ENCODE measurements at places on chromosomes 2 and 18.

DNA sequence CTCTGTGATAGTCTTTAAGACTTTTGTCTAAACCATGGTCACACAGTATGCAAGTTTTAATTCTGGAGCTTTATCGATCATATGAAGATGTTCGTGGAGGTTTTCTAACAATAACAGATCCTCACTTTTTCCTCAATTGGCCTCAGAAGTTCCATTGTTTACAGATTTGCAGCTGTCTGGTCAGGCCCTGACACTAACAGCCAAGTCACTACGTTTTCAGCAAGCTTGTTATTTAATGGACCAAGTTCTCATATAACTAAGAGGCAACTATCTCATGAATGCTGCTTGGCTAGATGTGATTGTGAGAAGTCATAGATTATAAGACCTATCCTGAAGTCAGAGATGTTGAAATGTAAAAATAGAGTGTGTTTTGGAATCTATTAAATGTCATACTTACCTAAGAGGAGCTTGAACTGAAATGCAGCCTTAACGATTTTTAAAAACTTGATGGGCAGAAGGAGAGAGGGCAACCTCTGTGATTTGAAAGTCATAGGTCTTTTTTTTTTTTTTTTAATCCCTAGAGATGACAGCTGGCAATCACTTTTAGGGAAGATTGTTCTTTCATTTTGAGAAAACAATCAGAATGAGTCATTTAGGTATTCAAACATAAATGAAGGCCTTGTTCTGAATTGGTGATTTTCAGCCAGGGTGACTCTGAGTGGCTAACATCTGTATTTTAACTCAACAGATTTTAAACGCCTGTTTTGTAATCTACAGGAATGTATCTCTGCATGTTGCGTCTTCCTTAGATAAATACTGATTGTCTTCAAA, 48.4 kb upstream of the NEMP2 start:
- no peak for DNase-seq

DNA sequence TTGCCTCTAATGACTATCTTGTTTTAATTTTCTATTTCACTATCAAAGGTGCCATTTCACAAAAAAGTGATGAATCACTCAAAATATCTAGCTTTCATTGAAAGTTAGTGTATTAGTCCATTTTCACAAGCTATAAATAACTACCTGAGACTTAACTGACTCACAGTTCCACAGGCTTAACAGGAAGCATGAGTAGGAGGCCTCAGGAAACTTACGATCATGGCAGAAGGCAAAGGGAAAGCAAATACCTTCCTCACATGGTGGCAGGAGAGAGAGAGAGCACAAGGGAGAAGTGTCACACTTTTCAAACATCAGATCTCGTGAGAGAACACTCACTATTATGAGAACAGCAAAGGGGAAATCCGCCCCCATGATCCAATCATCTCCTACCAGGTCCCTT, 1220.4 kb upstream of the ZEB2 start:
- DNase-seq: peak; percentile 20

DNA sequence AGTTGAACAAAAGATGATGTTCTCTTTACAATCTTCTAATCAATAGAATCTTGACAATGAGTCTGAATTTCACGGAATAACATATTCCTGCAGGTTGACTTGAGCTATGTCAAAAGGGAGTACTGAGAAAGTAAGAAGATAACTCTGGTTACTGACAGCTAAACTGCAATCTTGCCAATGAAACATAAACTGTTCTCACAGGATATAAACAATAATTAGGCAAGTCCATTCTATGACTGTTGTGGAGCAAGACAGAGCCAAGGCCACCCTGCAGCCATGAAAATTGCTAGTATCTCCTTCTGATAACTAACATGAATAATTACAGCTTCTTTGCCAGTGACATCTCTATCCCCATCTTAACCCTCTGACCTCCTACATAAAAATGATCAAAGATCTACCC, 6.3 kb upstream of the RPRD1A start:
- no peak for DNase-seq

DNA sequence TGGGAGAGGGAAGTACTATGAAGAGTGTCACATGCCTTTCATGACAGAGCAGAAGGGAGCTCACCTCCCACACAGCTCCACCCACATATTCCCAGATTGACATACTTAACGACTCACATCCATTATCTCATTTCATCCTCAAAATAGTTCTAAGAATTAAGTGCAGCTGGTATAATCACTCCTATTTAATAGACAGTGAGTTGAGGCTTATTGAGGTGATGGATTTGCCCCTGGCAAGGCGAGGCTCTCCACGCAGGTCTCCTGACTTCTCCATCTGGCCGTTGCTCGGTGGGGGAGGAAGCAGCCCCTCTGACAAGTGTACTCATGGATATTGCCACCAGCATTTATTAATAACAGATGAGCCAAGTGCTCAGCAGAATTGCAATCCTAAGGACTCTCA, 81.4 kb downstream of the TGOLN2 start:
- peak; percentile 20 for DNase-seq

DNA sequence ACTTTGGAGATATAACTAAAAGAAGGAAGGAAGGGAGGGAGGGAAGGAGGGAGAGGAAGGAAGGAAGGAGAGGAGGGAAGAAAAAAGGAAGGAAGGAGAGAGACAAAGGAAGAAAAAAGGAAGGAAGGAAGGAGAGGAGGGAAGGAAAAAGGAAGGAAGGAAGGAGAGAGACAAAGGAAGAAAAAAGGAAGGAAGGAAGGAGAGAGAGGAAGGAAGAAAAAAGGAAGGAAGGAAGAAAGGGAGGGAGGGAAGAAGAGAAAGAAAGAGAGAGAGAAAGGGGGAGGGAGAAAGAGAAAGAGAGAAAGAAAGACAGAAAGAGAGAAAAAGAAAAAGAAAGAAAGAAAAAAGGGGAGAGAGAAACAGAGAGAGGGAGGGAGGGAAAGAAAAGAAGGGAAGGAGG, 147.4 kb downstream of the MYT1L start:
- no peak for DNase-seq

GRCh38 chr2:75808793-75809535, 98.2 kb upstream of the GCFC2 start:
- no peak for DNase-seq

DNA sequence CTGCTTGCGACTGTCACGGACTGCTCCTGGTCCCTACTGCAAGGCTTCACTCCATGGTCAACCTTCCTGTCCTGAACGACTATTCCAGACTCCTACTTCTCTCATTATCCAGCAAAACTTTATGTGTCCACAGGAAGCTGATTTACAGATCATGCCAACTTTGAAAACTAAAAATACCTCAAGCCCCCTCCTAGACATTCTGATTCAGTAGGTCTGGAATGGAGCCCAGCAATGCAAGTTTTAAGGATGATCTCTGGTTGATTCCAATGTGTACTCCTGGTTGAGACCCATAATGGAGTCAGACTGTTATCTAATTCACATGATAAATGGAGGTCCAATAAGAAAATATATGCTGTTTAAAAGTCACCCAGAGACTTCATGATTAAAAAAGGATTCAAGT, 13.1 kb upstream of the LRATD1 start:
- DNase-seq: peak; percentile 21

DNA sequence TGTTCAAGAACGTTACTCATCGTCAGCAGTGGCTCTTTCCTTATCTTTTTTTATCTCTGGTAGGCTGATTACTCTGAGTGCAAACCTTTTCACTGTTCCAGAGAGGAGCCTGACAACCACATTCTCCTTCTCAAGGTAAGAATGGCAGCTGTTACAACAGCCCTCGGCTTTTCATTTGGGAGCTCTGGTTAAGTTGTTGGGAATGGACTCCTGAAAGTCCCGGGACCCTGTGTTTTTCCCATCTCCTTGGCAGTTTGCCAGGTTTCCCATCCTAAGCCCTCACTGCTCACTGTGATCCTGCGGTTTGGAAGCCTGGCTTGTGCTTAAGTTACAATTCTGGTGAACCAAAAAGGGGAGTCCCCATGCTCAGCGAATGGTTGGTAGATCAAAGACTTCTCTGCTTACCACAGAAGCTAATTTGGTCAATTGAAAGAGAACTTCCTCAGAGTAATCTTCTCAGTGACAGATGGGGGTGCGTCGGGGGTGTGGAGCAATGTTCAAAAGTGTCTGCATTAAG, 122.3 kb downstream of the LYPD6B start:
- DNase-seq: no peak

DNA sequence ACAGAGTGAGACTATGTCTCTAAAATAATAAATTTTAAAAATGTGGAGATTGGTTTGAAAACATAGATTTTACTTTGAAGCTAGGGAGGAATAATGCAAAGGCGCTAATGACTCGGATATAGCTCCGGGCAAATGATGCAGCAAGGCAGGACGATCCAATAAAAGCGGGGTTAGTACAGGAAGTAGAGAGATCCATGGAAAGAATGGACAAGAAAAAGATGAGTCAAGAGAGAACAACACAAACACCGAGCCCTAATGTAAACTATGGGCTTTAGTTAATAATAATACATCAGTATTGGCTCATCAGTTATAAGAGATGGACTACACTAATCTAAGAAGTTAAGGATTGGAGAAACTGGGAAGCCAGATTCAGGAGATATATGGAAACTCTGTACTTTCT, 74.5 kb downstream of the QPCT start:
- DNase-seq: peak; percentile 57

- no peak for DNase-seq
Measured at GRCh38 chr2:203705178-203705577, 1.3 kb upstream of the CD28 start.

DNA sequence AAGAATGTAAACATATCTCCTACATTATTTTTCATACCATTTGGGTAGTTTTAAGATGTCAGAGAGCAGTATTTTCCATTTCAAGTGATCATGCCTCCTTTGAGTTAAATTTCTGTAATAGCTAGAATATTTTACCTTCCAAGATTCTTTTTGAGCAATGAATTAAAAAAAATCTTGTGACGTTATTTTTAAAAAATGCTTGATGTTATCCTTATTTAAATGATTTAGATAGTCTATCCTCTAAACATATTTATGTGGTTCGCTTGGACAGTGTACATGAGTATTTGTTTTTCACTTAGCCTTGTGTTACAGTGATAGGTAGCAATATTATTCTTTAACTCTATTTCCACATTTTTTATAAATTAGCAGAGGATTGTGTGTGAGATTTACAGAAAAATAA, 639.2 kb upstream of the CDH2 start:
- DNase-seq: no peak

GRCh38 chr18:46322941-46323340, 218.8 kb downstream of the HAUS1 start:
- DNase-seq: no peak

DNA sequence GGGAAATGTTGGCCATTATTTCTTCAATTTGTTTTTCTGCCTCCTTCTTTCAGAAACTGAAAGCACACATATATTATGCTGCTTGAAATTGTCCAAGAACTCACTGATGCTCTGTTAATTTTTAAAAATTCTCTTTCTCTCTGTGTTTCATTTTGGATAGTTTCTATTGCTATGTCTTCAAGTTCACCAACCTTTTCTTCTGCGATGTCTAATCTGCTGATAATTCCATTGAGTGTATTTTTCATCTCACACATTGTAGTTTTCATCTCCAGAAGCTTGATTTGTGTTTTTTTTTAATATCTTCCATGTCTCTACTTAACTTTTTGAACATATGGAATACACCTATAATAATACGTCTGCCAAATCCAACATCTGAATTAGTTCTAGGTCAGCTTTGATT, 98.1 kb upstream of the TGFA start:
- DNase-seq: no peak

GRCh38 chr18:9643549-9643948, 29.2 kb upstream of the PPP4R1 start:
- peak; percentile 96 for DNase-seq

GRCh38 chr18:5250603-5251002, 44.9 kb downstream of the ZBTB14 start:
- DNase-seq: no peak

DNA sequence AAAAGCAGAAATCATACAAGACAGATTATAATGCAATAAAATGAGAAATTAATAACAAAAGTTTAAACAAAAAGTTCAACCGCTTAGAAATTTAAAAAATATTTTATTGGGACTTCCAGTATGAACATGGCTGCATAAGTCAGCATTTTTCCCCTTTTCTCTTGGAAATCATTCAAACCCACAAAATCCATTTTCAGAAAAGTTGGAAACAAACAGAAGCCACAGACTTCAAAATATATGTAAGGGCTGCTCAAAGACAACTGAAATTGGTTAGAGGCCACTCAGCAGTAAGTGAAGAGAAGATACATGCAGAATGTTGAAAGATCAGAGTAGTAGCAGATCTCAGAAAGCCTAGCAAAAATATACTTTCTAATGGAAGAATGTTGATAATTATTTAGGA, 194.0 kb downstream of the DYSF start:
- DNase-seq: no peak

GRCh38 chr2:7333960-7334493, 416.8 kb downstream of the RNF144A start:
- DNase-seq: no peak

DNA sequence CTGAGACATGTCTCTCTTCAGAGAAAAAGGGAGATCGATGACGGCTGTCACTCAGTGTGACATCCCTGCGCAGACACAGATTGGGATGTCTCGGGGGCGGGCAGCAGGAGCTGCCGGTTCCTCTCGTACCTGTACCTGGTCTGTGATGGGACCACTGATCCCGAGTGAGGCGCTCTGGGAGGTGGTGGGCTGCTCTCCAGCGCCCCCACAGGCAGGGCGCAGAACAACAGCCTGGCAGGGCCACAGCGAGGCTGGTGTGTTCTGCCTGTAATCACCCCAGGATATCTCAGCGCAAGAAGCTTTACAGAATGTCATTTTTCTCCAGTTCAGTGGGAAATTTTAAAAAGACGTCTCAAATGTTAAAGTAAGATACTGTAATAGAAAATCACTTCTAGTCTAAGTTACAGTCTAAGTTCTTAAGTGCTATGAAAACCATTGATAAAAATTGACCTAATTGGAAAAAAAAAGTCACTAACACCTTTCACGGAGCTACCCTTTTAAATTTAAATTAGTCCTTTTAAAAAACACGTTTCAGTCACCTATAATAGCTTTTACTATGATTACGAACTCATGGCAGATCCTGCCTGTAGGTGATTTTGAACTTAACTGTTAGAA, 189.8 kb downstream of the SNTG2 start:
- peak; percentile 8 for DNase-seq

DNA sequence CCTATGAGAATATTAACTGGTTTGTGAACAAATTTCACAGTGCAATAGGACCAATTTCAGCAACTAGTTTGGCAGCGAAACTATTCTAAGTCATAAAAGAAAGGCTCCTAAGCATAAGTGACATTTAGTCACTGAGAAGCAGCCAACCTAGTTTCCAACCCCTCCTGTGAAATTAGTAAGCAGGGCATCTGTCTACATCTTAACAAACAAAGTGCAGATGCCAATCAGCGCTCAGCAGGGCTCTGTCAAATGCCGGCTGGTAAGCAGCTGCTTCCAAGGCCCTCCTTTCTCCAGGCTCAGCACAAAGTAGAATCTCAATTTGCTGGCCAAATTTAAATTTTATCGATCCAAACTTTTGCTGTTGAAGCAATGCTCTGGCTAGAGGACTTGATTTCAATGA, 124.7 kb downstream of the ICOS start:
- DNase-seq: no peak
